ENCODE measurements at places on chromosomes 13 and 19.
A peak's percentile ranks its signal among the peaks of the same experiment; 100 is the strongest.

DNA sequence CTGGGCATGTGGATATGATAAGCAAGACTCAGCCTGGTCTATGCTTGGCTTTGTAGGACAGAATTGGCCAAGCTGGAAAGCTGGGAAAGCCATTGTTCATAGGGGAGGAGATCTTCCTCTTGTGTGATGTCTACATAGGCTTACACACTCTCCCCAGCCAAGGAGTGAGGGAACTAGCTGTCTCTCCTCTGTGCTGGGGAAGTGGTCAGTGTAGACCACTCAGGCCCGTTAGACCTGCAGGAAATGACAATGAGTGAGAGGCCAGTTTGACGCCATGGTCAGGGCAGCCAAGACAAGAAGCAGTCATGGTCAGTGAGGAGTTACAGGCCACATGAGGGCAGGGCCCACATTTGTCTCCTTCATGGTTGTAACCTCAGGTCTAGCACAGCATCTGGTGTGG lies 159.1 kb upstream of the KL start:
- DNase-seq = no peak

DNA sequence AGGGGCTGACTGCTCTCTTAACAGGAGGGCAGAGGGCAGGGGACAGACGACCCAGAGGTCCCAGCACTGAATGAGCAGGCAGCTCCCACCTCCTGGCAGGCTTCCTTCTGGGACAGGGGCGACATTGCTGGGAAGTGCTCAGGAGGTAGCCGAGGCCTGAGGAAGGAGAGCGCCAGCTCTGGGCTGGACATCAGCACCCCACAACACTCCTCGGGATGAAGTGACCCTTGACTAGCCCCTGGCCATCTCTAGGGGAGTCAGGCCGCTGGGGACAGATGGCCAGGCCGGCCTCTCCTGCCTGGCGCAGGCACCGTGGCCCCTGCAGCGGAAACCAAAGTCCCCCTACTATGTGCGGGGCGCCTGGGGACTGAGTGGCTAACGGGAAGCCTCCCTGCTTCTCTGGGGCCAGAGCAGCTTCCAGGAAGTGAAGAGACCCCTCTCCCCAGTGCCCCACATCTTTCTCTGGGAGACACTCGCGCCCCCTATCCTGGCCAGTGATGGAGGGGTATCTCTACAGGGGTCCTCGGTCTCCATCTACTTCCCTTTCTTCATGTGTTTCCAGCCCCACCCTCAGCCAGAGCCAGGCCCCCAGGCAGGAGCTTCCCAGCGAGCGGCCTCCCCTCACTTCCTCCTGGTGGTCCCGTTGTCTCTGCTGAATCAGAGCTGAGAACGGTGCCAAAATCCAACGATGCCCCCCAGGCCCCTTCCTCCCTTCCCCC lies 10.1 kb downstream of the PRR36 start:
- no peak for DNase-seq

DNA sequence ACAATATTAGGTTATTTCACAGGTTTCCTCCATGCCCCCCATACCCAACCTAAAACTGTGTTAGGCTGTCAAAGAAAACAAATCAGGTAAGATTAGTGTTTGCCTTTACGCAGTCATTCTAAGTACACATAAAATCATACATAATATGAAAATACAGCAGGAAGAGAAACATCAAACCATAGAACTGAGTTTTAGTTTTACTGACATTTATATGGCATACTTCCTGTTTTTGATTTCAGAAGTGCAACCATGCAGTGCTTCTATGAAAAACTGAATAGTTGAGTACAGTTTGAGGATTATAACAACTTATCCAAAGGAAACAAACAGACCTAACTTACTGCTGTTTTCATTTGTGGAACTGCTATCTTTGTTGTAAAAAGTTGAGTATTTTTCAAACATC lies 91.3 kb downstream of the KCNRG start:
- peak; percentile 31 for DNase-seq

DNA sequence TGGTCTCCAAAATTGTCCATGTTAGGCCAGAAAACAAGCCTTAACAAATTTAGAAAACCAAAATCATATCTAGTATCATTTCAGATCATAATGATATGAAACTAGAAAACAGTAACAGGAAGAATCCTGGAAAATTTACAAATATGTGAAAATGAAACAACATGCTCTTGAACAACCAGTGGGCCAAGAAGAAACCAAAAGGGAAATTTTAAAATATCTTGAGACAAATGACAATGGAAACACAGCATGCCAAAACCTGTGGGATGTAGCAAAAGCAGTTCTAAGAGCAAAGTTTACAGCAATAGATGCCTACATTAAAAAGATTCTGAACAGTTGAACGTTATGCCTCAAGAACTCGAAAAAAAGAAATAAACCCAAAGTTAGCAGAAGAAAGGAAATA lies 32.6 kb downstream of the VWA8 start:
- no peak for DNase-seq

DNA sequence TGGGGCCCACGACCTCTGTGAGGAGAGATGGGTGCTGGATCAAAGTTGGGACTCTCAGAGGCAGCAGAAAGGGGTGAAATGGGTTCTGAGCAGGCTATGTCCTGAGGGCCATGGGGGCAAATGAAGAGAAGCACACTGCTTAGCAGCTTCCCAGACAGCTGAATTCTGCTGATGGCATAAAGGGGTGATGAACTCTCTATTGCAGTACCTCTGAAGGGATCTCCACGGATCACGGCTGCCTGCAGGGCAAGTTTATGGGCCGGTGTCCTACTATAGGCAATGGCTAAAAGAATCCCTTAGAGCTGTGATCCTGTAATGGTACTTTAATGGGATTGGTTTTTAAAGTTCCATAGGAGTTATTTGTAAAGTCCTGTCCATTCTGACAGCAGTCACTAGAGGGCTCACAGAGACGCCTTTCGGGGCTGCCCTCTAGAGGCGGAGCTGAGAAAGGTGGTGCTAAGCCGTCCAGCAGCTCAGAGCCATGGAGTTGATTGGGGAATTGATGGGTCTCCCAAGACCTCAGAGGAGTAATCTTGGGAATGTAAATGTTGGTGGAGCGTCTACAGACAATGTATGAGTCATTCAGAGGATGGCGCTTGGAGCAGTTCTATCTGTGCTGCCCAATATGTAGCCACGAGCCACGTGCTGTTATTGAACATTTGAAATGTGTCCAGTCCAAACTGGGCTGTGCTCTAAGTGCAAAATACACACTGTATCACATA lies 287.3 kb downstream of the COG6 start:
- DNase-seq = peak; percentile 62

GRCh38 chr19:16121141-16121540 lies 9.5 kb downstream of the RAB8A start:
- no peak for DNase-seq

- no peak for DNase-seq
These were observed 460.8 kb downstream of the KLF5 start for GRCh38 chr13:73519396-73520116.

- DNase-seq = no peak
These were observed 25.5 kb downstream of the NKPD1 start for GRCh38 chr19:45135176-45135885.

GRCh38 chr19:18153556-18154134 lies 682 bp downstream of the PIK3R2 start:
- no peak for DNase-seq

- DNase-seq = no peak
These were observed 41.5 kb upstream of the F7 start for GRCh38 chr13:113064000-113064533.

DNA sequence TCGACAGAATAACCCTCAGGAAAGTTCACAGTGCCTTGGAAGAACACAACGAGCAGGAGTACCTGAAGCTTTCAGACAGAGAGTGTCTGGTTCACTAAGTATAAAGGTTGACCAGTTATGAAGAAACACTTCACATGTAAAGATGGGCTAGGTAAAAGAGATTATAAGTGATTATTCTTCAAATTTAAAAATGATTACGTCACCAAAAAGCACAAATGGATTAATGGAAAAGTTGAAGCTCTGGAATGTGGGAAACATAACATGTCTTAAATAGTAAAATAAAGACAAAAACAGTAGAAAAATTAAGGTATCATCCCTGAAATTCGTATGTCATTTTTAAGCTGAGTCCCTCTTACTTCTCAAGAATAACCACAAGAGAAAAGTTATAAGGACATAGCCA lies 643.9 kb upstream of the KLF12 start:
- no peak for DNase-seq

DNA sequence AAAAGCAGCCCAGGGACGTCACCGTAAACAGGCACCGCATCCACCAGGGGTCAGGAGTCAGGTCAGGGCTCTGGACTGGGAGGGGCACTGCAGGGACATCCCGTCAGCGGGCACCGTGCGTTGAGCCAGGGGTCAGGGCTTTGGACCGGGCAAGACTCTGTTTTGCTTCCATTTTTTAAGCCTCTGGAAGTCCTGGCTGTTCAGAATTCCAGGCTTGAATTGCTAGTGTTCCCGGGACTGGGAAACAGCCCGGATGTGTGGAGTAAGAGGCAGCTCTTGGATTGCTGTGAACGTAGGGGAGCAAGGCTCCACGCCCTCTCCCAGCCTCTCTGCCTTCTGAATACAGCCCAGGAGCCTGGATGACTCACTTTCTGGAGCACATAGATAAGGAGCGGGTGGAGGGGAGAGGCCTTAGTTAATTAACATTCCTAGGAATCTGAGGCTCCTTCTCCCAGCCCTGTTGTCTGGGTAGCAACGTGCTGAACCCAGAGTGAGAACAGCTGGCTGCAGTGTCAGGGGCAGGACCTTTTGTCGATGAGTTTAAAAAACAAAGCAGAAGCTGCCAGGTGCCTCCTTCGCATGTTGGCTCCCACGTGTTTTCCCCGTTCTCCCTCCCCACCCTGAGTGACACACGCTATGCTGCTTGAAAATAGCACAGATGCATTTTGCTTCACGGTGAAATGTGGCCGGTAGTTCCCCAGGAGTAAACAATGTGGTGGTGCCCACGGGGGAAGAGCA lies 21.9 kb downstream of the ATP11A start:
- DNase-seq = no peak

GRCh38 chr19:47459477-47459876 lies 12.2 kb downstream of the SLC8A2 start:
- no peak for DNase-seq

DNA sequence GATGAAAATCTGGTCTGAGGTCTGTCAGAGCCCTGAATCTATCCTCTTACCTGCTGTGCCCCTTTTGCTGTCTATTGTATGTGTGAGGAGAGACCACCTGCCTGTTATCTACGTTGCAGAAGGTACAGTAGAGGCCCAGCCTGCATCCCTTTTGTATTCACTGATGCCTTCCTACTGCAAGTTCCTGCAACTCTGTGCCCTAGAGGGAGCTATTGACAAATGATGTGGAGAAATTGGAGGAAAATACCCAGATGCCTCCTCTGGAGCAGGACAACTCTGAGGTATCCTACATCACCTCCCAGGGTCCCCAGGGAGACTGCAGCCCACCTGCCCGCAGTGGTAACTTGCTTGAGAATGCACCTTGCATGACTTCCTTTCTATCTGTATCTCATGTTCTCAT lies 33.7 kb downstream of the SIAH3 start:
- DNase-seq = peak; percentile 42

DNA sequence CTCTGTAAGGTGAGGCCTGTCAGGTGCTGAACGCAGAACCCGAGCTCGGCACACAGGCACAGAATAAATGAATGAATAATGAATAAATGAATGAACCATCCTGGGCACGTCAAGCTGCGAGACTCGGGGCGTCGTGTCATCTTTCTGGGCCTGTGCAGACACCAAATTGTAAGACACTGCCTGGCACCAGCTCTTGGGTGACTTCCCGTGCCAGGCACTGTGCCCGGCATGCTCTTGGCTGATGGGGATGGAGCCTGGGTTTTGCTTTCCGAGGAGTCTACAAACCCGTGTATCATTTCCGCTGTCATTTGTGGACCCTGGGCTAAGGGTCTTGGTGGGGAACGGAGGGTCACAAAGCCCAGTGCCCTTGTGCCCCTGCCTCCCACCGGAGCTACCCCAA lies 43.9 kb downstream of the CELF5 start:
- no peak for DNase-seq

DNA sequence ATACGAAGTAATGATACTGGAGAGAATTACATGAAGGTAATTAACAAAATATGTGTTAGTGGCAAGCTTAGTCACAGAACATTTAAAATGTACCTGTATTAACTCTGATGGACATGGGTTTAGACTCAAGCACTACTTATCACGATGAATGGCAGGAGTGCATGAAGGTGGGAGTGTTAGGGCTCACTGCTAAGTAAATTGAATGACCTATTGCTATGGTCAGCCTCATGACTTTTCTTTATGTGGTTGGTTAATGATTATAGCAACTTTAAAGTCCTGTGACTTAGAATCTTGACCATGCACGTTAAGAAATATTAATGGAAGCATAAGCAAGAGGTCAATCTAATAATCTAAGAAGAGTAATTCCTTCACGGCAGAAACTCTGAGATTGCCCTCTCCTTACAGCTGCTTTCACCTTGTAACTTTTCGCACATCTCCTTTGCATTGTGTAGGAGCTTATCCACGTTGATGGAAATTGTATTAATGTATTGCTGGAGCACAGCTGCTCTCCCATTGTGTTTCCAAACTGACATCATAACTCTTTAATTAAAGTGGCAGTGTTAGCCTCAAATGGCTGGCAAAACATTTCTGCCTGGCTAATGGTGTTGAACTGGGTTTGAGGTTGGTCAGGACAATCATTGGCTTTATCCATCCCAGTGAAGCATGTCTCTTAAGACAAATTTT lies 114.5 kb downstream of the RXFP2 start:
- no peak for DNase-seq

- DNase-seq = no peak
These were observed 122.8 kb downstream of the OXGR1 start for GRCh38 chr13:96871469-96871868.

- no peak for DNase-seq
These were observed 1053.6 kb upstream of the MIR17HG start for GRCh38 chr13:90293793-90294361.

- DNase-seq = no peak
These were observed 11.4 kb downstream of the BLOC1S3 start for GRCh38 chr19:45189971-45190370.

DNA sequence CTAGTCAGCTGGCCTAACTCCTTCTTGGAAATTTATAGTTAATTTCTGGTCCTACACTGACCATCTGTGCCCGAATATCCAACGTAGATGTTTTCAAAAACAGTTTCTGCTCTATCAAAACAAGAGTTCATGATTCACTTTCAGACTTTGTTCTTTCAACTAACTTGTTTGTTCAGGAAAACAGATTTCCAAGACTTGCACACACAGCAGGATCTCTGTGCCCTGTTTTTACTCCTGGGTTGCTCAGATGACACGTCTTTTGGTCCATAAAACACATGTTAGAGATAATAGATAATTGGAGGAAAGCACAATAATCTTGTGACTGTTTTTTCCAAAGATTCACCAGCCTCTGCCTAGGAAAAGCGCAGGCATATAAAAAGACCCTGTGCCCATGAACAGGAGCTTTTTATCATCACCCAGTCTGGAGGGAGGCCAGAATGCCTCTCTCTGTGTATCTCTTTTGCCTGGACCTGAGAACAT lies 218.0 kb downstream of the IRS2 start:
- no peak for DNase-seq
